ENCODE measurements at places on chromosomes 12 and 14. TPM values are rescaled to one million over a fixed set of nuclear protein-coding genes. Genes with fewer than 3 reads are reported as not detected.

PLA2G1B gene
- not detected for total RNA-seq

APOLD1 gene
- total RNA-seq, result 7.9 TPM

MPHOSPH9 gene
- total RNA-seq, result 106 TPM

ATF7 gene
- 35.5 TPM for total RNA-seq

PTGER2 gene
- total RNA-seq, result 123 TPM

DEPDC4 gene
- total RNA-seq, result 2.1 TPM

CCDC91 gene
- 16.5 TPM for total RNA-seq

FGF6 gene
- total RNA-seq, result not detected

AKAP6 gene
- 0.45 TPM for total RNA-seq

MEG3 gene
- not detected for total RNA-seq

CCDC177 gene
- not detected for total RNA-seq

TGM1 gene
- total RNA-seq, result 5.6 TPM

GPR65 gene
- 15.3 TPM for total RNA-seq

P2RX2 gene
- not detected for total RNA-seq

INF2 gene
- 169 TPM for total RNA-seq

MYO1H gene
- total RNA-seq, result not detected

BTBD6 gene
- 41.8 TPM for total RNA-seq

WIF1 gene
- total RNA-seq, result not detected

POTEG gene
- total RNA-seq, result not detected

TAS2R8 gene
- total RNA-seq, result not detected

DAAM1 gene
- total RNA-seq, result 14.6 TPM

KRT74 gene
- not detected for total RNA-seq

GARIN6 gene
- total RNA-seq, result not detected

OR4N2 gene
- not detected for total RNA-seq

NFATC4 gene
- total RNA-seq, result not detected

CEBPE gene
- total RNA-seq, result not detected

TMEM229B gene
- total RNA-seq, result 19.4 TPM

ARL1 gene
- 56.6 TPM for total RNA-seq

CCDC175 gene
- total RNA-seq, result not detected

SLC22A17 gene
- 1.4 TPM for total RNA-seq

HNRNPA1 gene
- total RNA-seq, result 1,517 TPM

PSEN1 gene
- total RNA-seq, result 44.1 TPM

KRT78 gene
- total RNA-seq, result not detected

RERG gene
- total RNA-seq, result not detected

HOXC11 gene
- not detected for total RNA-seq

TPH2 gene
- not detected for total RNA-seq

DHRS2 gene
- 2.0 TPM for total RNA-seq

ADAM20 gene
- 0.23 TPM for total RNA-seq

ZDHHC22 gene
- total RNA-seq, result not detected

SYNDIG1L gene
- total RNA-seq, result not detected

RIMBP2 gene
- total RNA-seq, result not detected

RFLNA gene
- not detected for total RNA-seq

HHIPL1 gene
- 0.02 TPM for total RNA-seq

GUCY2C gene
- not detected for total RNA-seq

LALBA gene
- not detected for total RNA-seq

RPL10L gene
- total RNA-seq, result not detected

HOXC10 gene
- not detected for total RNA-seq

AQP5 gene
- total RNA-seq, result not detected

RERGL gene
- total RNA-seq, result not detected

TAS2R20 gene
- total RNA-seq, result 2.3 TPM

GPR84 gene
- total RNA-seq, result 0.39 TPM

IL23A gene
- total RNA-seq, result 8.6 TPM

LTB4R gene
- 23.4 TPM for total RNA-seq

TMEM233 gene
- total RNA-seq, result not detected

RAD9B gene
- total RNA-seq, result 0.75 TPM

KRT75 gene
- not detected for total RNA-seq

IFNG-AS1 gene
- total RNA-seq, result not detected

WNT5B gene
- total RNA-seq, result 0.27 TPM

SOX5 gene
- not detected for total RNA-seq

AMHR2 gene
- not detected for total RNA-seq
